ENCODE measurements at places on chromosomes 3 and 15. TPM values are rescaled to one million over a fixed set of nuclear protein-coding genes. Genes with fewer than 3 reads are reported as not detected.

GRCh38 chr15:41805711-41806110 lies 22.2 kb upstream of the JMJD7 start:
- H3K27ac ChIP-seq = no peak overlapping the region
- H3K36me3 ChIP-seq = no peaks in the 10 kb centered on the region
- no peaks in the 10 kb centered on the region for H3K27me3 ChIP-seq
- DNase-seq = no peak
- no peak overlapping the region for H3K4me3 ChIP-seq
- no peaks in the 10 kb centered on the region for H3K4me1 ChIP-seq

- no peaks in the 10 kb centered on the region for H3K27me3 ChIP-seq
- DNase-seq = no peak
- H3K4me3 ChIP-seq = no peak overlapping the region
- no peaks in the 10 kb centered on the region for H3K4me1 ChIP-seq
Observed at GRCh38 chr3:171704002-171704401, 106.3 kb downstream of the PLD1 start.

DNA sequence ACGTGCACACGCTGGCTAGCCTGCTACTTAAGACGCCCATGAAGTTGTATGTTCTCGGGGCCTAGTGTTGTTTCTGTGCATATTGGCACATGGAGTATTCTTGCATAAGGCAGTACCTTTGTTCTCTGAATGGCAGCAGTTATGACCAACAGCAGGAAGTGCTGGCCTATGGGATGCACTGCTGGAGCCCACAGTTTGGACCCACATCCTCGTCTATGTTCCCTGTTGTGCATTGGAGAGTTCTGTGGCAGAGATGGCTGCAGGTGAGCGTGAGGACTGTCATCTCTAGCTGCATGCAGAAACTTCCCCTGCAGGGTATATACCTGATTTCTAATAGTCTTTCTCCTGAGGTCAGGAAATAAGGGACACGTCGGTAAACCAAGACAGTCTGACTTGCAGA lies 81.8 kb downstream of the CHRNA7 start:
- H3K27me3 ChIP-seq = no peaks in the 10 kb centered on the region
- H3K27ac ChIP-seq = no peak overlapping the region
- H3K36me3 ChIP-seq = no peaks in the 10 kb centered on the region
- no peaks in the 10 kb centered on the region for H3K4me1 ChIP-seq
- no peak for DNase-seq

DNA sequence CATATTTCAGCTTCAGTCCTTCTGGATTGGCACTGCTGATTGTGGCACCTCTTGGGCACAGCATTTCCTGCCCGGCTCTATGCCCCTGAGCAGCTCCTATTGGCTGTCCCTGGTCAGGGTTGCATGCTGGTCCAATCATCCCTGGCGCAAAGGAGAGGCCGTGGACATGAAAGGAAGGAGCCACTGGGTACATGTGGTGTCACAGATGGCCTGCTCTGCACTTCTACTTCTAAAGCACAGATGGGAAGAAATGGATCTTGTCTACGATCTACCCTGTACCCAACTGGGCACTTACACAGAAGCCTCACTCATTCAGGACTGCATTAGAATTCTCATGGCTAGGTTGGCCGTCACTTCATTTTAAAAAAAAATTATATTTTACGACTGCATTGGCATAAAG lies 232.5 kb downstream of the SHQ1 start:
- peaks cover 5% of the 10 kb centered on the region for H3K4me1 ChIP-seq
- DNase-seq = no peak
- no peak overlapping the region for H3K4me3 ChIP-seq
- no peaks in the 10 kb centered on the region for H3K27me3 ChIP-seq

DNA sequence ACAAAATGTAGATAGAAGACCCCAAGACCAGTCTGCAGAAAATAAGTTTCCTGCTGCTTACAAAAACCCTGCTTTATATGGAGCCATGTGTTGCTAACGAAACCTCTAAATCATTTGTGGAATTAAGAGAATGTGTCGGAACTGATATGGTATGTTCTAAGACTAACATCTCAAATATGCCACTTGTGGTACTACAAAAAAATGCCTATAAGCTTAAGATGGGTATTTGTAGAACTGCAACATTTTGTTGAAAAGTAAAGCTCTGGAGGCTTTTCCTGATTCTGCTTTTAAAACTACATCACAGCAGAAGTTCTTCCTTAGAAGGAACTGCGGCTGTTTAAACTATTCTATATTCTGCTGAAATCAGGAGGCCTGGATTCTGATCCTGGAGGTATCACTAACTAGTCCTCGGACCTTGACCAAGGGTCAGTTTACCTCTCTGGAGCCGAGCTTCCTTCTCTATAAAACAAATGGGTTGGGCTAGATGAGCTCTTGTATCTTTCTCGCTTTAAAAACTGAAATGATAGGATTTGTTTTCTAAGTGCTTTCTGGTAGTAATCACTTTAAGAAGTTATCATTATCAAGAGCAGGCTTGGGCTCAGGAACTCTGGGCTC lies 74.9 kb downstream of the RAD18 start:
- H3K27me3 ChIP-seq = no peaks in the 10 kb centered on the region
- DNase-seq = no peak
- peaks cover 12% of the 10 kb centered on the region for H3K36me3 ChIP-seq
- H3K27ac ChIP-seq = no peak overlapping the region
- H3K4me1 ChIP-seq = no peaks in the 10 kb centered on the region

DNA sequence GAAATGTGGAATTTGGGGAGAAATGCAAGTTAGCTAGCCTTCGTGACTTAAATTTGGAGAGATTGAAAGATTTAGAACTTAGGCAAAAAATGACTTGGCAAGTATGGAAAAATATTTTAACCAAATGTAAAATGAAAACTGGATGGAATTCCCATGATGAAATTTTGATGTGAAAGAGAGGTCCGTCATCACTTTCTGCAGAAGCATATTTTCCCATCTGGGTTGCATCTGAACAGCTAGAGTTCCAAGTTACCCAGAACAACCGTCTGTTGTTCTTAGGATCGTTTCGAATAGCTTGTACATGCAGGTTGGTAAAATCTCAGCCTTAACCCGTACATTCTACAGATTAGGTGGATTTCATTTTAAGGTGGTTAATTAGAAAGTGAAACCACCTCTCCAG lies 136.3 kb downstream of the GHSR start:
- H3K4me1 ChIP-seq = no peaks in the 10 kb centered on the region
- peaks cover 7% of the 10 kb centered on the region for H3K36me3 ChIP-seq
- H3K27me3 ChIP-seq = no peaks in the 10 kb centered on the region
- H3K4me3 ChIP-seq = no peak overlapping the region
- no peak overlapping the region for H3K27ac ChIP-seq

GRCh38 chr3:141287326-141287725 lies 55.7 kb downstream of the PXYLP1 start:
- H3K4me3 ChIP-seq = no peak overlapping the region
- no peaks in the 10 kb centered on the region for H3K27me3 ChIP-seq
- H3K27ac ChIP-seq = no peak overlapping the region
- no peak for DNase-seq

GRCh38 chr3:160001850-160002623 lies 13.4 kb downstream of the IL12A start:
- no peak for DNase-seq
- H3K36me3 ChIP-seq = no peaks in the 10 kb centered on the region
- H3K4me1 ChIP-seq = peaks cover 6% of the 10 kb centered on the region
- no peak overlapping the region for H3K4me3 ChIP-seq
- no peaks in the 10 kb centered on the region for H3K27me3 ChIP-seq

DNA sequence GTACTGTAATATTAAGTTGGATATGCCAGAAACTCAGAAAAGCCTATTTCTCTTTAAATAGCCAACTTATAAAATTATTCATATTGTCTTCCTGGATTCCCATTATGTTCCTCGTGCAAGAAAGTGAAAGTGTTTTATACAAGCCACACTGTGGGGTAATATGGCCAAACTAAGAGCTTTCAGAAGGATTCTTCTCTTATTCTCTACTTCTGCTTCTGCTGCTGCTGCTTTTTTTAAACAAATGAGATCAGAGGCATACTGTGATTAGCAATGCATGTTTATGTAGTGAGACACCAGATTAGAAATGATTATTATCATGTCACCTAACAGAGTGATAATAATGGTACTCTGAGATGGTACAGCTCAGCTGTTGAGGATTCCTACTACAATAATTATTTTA lies 1026.5 kb upstream of the CFAP20DC start:
- H3K27ac ChIP-seq = no peak overlapping the region
- H3K36me3 ChIP-seq = no peaks in the 10 kb centered on the region
- DNase-seq = no peak
- H3K4me1 ChIP-seq = peaks cover 5% of the 10 kb centered on the region

DNA sequence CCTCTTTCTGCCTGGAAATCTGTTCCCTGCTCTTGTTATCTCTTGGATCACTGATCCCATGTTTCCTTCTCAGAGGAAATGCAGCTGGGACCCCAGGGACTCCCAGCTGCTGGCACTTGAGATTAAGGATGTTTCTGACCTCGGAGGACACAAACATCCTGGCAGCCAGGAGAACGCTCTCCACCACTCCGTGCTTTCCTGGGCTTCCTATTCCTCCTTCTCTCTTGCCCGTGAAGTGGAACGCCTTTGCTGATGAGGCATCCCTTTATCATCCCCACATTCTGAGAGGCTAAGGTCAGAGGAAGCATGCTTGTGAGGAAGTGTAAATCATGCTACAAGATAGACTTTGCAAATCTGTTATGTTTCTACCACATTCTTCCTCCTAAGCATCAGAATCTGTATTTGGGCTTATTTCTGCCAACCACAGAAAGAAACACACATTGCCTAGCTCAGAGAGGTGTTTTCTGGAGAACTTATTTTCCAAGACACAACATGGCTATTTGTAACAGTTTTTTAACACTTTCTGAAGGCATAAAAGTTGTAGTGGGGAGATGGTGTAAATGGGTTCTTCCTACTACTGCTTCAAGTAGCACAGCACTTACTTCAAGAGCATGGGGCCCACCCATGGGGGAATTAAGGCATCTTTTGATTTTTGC lies 25.6 kb upstream of the LDHAL6B start:
- H3K4me3 ChIP-seq = no peak overlapping the region
- no peaks in the 10 kb centered on the region for H3K4me1 ChIP-seq

DNA sequence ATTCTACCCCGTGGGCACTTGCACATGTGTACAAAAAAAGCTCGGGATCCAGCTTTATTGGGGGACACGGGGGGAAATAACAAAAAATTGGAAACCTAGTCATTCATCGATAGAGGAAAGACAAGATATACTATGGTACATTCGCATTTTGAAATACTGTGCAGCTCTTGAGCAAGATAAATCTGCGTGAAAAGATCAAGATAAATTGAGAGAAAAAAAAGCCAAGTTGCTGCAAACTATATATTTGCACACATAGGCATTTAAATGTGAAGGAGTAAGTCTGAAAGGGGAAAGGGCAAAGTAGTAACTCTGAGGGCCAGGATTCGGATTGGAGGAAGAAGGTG lies 620 bp upstream of the UBR1 start:
- no peak for DNase-seq
- peak overlapping the region; percentile 78 for H3K4me3 ChIP-seq
- no peaks in the 10 kb centered on the region for H3K27me3 ChIP-seq
- no peaks in the 10 kb centered on the region for H3K4me1 ChIP-seq
- no peaks in the 10 kb centered on the region for H3K36me3 ChIP-seq
- H3K27ac ChIP-seq = peak overlapping the region; percentile 82

GRCh38 chr3:195811756-195812155 lies at the start of gene MUC4:
MUC4 (minus strand) TSS chr3:195811929; CDS start chr3:195811817, 112 bp downstream.
- no peaks in the 10 kb centered on the region for H3K27me3 ChIP-seq
- no peaks in the 10 kb centered on the region for H3K36me3 ChIP-seq
- H3K27ac ChIP-seq = no peak within 1 kb of the TSS
- H3K4me3 ChIP-seq = no peak within 1 kb of the TSS

DNA sequence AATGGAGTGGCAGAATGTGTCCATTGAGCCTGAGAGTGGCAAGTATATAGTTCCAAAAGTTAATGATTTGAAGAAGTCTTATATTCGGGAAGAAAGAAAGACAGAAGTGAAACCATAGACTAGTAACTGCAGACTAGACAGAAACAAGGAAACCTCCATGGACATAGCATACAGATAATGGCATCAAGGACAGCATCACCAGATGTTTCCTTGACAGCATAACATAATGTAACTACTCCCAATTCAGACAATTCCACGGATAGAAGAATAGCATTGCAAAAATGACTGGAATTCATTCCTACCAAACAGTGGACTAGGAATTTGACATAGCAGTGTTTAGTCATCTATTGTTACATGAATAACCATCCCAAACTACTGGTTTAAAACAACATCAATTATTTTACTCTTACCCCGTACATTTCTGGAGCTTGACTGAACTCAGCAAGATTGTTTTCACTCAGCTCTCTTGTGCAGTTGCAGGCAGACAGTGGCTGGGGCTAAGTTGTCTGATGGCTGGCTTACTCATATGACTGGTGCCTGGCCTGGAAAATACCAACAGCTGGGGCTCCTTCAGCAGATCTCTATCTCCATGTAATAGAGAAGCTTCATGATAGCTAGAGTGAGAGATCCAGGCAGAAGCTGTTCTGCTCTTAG lies 109.7 kb upstream of the GADL1 start:
- H3K4me1 ChIP-seq = no peaks in the 10 kb centered on the region
- no peak for DNase-seq
- H3K36me3 ChIP-seq = no peaks in the 10 kb centered on the region
- no peak overlapping the region for H3K27ac ChIP-seq
- no peaks in the 10 kb centered on the region for H3K27me3 ChIP-seq
- H3K4me3 ChIP-seq = no peak overlapping the region

GRCh38 chr3:49656541-49657112 lies 17.5 kb upstream of the APEH start:
- no peak overlapping the region for H3K4me3 ChIP-seq
- no peak overlapping the region for H3K27ac ChIP-seq
- H3K27me3 ChIP-seq = no peaks in the 10 kb centered on the region
- no peaks in the 10 kb centered on the region for H3K36me3 ChIP-seq
- no peaks in the 10 kb centered on the region for H3K4me1 ChIP-seq
- no peak for DNase-seq

DNA sequence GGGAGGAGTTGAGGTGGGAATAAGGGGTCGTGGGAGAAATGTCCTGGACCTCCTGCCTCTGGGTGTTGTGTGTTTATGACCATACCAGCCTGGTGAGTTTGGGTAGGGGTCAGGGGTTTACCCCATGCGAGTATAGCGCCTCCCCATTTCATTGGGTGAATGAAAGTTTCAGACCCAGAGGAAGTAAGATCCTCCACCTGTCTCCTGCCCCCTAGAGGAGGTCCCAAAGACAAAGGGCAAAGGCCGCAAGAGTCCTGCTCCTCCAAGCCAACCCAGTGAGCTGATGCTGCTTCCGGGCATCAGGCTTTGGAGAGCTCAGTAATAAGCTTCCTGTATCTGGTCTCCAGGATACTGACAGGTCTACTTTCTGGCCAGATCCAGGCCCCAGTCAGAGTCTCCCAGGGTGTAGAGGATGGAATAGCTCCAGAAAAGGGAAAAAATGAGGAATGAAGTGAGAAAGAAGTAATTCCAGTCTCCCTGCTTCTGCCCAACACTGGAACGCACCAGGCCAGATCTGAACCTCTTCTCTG lies 6.4 kb upstream of the TBC1D21 start:
- no peak for DNase-seq
- H3K4me3 ChIP-seq = no peak overlapping the region
- H3K27me3 ChIP-seq = no peaks in the 10 kb centered on the region

Gene LTF
- 0.31 TPM for total RNA-seq

Gene SUCNR1
- total RNA-seq = 0.08 TPM

Gene CRABP1
- total RNA-seq = 0.41 TPM

Gene SIDT1
- 26.8 TPM for total RNA-seq

Data from GM12878 (cell line).